ENCODE measurements at places on chromosomes 1 and 21.

GRCh38 chr1:93620172-93620840, 61.3 kb downstream of the BCAR3 start:
- DNase-seq: no peak

DNA sequence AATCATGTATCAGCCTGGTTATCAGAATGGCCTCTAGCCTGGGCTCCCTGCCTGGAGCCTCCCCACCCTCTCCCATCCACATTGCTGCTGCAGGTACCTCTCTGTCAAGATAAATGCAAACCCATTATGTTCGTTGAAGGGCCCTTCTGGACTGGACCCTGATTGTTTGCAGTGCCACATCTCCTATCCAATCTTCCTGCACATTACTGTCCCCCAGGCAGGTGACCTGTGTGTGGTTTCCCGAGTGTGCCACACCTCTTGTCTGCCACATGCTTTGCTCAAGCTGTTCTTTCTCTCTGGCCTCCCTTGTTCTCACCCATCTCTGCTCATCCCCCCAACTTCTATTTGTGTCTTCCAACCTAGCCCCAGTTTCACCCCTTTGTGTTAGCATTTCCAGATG, 32.4 kb downstream of the IER5 start:
- no peak for DNase-seq

GRCh38 chr1:25797939-25798338, 2.1 kb upstream of the SELENON start:
- no peak for DNase-seq

GRCh38 chr21:36089946-36090345, 20.1 kb downstream of the CBR1 start:
- no peak for DNase-seq

DNA sequence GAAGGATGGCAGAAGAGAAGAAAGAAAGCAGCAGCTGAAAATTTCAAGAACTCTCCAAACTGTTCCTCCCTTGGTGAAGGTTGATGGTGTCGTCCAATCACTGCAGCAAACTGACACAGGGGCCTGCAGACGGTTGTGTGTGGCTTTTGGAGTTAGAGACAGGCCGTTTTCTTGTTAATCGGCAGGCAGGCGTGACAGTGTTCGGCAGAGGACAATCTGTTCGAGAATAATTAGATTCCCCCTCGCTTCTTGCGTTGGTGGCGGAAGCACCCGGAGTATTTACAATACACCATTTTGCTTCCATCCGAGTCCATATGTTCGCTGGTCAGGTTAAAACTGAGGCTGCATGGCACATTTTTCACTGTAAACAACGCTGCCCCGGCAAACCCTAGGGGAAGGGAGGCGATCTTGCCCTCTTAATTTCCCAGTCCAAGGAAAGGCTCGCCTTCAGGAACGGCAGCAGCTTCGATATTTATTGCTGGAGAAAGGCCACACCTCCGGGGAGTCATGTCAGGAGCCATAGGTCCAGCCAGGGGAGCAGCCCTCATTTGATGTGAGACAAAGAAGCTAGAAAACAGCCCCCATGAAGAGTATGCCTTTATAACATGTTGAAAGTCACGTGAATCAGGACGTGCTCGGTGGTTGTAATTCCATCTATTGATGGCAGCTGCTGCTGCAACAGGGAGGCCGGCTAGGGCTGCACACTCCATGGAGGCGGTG, 360.1 kb downstream of the SMYD3 start:
- DNase-seq: no peak

DNA sequence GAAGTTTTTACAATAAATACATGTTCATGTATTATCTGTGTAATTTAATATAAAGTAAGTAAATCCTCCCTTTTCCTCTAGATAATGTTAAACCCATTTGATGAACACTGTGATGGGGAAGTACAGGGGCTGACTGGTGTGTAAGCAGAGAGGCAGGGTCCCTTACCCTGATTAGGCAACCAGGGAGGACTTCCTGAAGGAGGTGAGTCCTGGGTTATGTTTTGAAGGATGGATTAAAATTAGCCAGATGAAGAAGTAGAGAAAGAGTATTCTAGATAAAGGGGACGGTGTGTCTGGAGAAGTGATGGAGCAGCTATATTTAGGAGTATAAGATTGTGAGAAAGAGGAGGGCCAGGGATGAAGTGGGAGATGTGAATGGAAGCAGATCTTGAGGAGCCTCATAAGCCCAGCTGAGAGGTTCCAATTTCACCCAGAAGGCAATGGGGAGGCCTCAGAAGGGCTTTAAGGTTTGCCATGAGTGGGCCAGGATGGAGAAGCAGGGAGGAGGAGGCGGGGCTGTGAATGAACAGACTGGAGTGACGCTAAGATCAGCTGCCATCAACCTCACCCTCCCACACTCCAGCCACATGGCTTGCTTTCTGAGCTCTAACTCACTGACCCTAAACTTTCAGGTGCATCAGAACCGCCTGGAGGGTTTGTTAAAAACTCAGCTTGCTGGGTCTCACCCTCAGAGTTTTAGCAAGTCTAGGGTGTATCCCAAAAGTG, 30.9 kb upstream of the ID3 start:
- peak; percentile 61 for DNase-seq

DNA sequence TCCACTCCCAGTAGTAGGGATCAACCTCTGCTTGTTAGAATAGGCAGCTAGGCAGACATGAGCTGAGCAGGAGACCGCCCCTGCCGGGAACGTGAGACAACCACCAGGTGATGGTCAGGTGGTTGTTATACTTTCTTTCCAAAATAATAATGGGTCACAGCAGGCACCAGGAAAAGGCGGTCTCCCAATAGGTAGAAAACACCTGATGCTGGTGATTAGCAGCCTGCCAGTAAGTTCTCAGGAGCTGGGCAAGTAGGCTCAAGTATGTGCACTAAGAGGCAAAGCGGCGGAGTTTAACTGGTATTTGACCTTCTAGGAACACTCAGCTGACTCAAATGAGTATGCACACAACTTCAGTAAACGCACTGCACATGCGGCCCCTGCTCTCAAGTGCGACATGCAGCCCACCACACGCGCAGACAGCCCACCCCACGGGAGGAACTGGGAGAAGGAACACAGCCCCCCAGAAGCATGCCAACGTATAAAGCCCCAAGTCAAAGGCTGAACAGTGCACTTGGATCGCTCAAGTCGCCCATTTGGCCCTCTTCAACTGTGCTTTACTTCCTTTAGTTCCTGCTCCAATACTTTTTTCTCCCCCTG, 80.0 kb downstream of the DESI2 start:
- no peak for DNase-seq

GRCh38 chr21:35034203-35034926, 14.7 kb downstream of the RUNX1 start:
- DNase-seq: no peak

DNA sequence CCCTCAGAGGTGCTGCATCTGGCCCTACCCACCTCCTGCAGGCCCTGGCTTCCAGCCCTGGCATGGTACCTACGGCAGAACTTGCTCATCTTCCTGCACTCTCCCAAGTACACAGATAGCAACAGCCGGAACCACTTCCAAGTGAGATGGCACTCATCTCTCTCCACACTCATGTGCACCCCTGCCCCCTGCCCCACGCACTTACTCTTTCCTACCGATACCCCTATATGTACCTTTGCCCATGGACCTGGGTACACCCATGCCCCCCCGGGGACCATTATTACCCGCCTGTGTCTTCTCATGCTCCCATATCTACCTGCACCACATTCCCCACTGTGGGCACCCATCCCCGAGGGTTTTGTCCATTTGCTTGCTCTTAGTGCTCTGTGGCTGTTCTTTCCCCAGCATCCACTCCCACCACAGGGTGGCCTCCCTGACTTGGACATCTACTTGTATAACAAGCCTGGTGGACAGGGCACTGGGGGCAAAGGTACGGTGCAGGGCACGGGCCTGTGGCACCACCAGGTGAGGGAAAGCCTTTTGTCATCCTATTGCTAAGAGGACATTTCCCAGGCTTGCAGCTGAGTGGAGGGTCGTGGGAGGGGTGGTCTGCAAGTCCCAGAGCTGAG, 14.7 kb downstream of the HYI start:
- DNase-seq: no peak

DNA sequence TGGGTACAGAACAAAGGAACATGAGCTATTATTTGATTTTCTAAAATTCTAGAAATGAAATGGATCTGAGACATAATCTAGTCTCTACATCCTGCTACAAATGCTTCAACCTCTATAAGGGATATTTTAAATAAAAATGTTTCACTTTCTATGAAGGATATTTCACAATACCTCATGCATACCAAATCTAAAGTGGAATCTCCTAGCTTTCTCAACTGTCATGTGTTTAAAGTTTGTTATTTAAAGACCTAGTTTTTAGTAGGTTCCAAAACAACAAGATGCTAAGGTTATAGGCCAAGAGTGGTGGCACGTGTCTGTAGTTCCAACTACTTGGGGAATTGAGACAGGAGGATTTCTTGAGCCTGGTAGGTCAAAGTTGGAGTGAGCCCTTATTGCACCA, 47.6 kb downstream of the KDM5B start:
- DNase-seq: no peak

GRCh38 chr1:168167806-168168205, 11.0 kb upstream of the TIPRL start:
- no peak for DNase-seq

DNA sequence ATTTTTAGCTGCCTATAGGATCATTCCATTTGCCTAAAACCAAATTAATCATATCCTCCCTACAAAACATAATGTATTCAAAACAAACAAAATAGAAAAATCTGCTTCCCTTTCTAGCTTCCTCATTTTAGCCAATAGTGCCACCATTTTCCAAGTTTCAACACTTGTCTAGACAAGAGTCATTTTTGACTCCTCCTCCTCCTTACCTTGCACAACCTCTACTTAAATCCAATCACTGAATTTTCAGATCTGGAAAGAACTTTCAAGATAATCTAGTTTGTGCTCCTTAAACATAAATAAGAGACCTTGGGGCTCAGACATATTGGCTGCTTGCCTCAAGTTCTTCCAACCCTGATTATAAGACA, 7.4 kb downstream of the STX6 start:
- DNase-seq: no peak

DNA sequence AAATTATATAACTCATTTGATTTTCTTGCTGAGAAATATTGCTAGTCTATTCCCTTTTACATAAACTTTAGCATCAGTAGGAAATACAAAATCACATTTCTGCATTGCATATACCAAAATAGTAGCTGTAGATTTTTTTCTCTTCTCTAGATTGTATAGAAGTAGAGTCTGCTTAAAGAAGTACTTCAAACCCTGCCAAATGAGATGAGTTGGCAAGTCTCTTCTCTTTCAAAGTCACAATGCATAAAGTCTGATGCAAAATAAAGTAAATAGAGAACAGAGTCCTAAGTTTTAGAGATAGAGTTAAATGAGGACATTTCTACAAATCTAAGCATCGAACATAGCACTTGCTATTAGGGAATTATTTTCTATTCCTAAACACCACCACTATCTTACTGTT, 6.4 kb downstream of the PLPPR4 start:
- no peak for DNase-seq

DNA sequence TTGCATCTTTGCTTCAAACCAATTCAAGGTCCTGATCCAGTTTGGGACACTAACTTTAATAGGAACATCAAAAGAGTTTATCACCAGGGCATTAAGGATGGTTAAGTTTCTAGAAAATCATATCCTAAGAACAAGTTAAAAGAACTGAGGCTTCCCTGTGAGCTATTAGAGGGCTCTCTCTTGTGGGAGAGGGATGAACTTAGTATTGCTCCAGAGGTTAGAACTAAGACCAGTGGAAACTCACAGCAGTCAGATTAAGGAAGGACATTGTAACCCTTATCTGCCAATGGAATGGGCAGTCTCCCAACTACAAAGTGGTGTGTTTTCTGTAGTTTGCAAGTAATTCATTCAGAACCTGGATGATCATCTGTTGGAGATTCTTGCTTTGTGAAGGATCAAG, 36.8 kb downstream of the UBE2U start:
- no peak for DNase-seq

GRCh38 chr1:45325851-45326506, 716 bp upstream of the HPDL start:
- DNase-seq: no peak

DNA sequence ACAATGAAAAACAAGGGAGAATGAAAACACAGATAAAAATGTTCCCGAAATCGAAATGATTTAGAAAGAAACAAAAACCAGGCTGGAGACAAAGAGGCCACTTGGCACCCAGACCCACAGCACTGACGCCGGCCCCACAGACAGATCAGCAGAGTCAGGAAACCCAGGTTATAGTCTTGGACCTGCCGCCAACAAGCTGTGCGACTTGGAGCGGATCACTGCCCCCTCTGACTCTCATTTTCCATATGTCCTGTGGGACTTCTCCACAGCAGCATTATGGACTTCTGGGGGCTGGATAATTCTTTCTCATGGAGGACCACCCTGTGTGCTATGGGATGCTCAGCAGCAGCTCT, 72.4 kb downstream of the MATN1 start:
- DNase-seq: no peak

DNA sequence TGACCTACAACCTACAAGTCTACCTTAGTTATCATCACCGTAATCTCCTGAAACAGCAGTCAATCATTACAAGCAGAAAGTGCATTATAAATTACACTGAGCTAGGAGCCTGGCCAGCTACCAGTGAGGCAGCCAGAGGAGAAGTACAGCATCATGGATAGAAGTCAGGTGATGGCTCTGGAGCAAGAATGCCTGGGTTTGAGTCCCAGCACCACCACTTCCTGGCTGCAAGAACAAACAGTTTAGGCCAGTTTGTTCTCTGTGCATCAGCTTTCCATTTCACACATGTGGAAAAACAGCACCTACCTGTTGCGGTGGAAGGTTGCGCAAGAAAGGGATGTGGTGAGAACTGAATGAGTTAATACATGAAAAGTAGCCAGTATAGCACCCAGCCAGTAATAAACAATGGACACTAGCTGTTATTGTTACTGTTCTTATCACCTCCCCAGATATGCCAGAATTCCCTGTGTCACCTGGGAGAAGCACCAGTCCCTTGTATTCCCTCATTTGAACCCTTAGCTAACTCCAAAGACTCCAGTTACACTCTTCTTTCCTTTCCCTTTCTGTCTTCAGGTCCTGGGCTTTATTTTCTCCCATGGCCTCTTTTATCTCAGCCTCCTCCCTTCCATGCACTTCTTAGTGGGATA, 9.0 kb downstream of the CREG1 start:
- DNase-seq: peak; percentile 71
